Activated CD4-positive, alpha-beta T cell treated with anti-CD3 and anti-CD28 coated beads, Interleukin-2, amount 10 ng/mL, durations not matched to agents 7 days and 5 days (primary cell): ENCODE measurements at places on chromosomes 16 and 17.
A peak's percentile ranks its signal among the peaks of the same experiment; 100 is the strongest.

DNA sequence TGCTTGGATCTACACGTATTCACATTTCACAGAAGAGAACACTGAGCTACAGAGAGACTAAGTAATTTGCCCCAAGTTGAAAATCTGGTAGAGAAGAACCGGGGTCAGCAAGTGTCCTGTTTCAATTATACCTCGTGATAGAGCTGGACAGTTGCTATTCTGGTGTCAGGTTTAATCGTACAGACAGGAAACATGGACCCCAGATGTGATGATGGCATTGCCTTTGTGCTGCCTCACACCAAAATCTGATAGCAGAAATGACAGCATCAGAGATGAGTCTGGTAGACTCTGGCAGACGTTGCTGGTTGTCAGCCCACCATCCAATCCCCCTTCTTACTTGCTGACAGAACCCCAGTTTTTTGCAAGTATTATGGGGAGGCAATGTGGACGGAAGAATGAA is 112.1 kb upstream of the FOXF1 start:
- no peak for DNase-seq

GRCh38 chr17:82320956-82321927 is 3.8 kb upstream of the CD7 start:
- DNase-seq, result peak; percentile 76

DNA sequence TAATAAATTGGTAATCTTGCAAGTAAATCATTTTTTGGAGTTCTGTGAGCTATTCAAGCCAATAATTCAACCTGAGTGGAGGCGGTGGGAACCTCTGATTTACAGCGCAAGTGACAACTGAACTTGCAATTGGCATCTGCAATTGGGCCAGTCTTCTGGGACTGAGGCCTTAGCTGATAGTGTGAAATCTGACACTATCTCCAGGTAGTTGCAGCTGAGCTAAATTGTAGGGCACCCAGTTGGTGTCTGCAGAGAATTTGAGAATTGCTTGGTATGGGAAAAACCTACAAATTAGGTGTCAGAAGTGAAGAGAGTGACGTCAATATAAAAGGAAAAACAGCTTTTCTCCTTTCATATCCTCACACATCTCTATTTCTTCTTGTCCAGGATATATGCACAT is 1633.6 kb upstream of the GOT2 start:
- DNase-seq, result no peak

DNA sequence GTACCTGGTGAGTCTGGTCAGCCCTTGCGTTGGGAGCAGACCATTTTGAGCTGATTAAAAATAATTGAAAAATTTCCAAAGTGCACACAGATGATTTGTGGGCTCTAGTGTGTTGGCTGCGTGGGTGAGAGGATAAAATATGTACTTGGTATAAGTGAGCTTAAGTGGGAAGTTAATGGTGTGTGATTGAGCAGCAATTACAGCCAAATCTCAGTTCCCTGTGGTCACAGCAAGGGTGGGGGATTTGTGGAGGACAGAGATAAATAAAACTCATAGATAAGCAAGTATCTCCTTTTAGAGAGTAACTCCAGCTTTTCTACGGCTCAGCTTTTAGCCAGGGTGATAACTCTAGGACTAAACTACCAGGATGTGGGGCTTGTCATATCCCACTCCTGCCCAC is 390.4 kb downstream of the UTP18 start:
- DNase-seq, result no peak

DNA sequence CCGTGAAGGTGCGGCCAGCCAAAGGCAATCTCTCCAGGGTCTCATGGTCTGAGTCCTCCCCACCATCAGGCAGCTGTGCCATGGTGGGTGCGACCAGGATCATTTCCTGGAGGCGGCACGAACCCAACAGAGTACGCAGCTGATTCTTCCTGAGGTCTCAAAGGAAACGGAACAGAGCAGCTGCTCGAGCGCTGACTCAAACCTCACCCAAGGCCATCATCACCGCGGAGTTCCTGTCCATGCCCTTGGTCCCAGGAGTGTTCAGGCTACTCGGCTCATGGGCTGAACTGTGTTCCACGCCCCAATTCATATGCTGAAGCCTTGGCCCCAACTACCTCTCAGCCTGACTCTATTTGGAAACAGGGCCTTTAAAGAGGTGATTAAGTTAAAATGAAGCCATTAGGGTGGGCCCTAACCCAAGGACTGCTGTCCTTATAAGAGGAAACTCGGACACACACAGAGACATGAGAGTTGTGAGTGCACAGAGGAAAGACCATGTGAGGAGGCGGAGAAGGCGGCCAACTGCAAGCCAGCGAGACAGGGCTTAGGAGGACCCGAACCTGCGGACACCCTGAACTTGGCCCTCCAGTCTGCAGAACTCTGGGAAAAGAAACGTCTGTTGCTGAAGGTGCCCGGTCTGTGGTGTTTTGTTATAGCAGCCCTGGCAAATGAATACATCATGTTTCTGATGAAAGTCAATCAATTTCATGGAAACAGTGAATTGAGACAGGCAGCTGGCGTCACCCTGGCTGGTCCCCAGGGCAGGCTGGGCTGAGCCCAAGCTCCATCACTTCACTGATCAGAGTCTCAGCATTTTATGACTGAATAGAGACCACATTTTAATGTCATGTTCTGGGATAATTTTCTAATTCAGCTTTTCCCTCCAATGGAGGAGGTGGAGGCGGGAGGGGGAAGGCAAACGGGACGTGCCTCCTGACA is 13.7 kb downstream of the MXRA7 start:
- DNase-seq, result no peak

- DNase-seq, result no peak
Measured at GRCh38 chr17:82380860-82381702, 9.5 kb downstream of the UTS2R start.

- no peak for DNase-seq
Measured at GRCh38 chr16:82953517-82953916, 326.7 kb downstream of the CDH13 start.

GRCh38 chr16:3595110-3595486 is 16.3 kb downstream of the SLX4 start:
- DNase-seq, result no peak

- DNase-seq, result no peak
Measured at GRCh38 chr16:162271-162991, 3.3 kb upstream of the HBM start.

DNA sequence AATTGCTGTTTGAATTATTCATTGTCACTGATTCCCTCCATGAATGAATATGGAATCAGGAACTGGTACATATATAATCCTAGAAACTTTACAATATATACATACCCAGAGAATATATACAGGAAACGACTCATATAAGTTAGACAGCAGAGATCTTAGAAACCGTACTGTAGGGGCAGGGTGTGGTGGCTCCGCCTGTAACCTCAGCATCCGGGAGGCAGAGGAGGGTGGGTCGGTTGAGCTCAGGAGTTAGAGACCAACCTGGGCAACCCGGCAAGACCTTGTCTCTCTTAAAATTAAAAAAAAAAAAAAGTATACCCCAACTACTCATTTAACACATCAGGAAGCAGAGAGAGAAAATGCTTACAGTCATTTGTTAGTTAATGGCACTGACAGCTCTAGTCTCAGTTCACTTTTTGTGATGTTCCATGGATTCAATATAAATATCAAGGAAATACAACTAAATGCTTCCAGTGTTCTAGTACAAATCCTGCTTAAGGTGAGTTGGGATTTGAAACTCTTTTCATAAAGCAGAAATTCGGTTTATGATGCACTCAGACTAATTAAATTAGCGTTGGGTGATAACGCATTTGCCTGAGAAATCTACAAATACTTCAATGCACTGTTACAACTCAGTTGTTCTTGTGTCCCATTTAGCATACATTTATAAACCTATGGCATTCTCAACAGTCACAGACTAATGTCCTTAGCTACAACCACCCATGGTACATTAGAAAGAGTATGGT is 5.6 kb downstream of the GLG1 start:
- peak; percentile 84 for DNase-seq

DNA sequence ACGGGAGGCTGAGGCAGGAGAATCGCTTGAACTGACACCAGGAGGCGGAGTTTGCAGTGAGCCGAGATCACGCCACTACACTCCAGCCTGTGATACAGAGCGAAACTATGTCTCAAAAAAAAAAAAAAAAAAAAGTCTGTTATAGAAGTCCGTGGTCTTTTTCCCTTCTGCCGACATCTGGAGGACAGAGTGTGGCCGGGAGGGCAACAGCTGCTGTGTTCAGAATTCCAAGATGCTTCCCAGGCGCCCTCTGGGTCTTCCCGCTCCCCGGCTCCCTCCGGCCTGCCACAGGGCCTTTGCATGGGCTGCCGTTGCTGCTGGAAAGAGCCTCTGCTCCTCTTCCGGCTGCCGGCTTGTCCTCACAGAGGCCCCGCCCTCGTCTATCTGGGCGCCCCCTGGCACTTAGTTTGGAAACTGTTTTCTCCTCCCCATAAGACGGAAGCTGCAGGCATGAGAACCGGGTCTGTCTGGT is 2.4 kb upstream of the CACNA1H start:
- peak; percentile 15 for DNase-seq

DNA sequence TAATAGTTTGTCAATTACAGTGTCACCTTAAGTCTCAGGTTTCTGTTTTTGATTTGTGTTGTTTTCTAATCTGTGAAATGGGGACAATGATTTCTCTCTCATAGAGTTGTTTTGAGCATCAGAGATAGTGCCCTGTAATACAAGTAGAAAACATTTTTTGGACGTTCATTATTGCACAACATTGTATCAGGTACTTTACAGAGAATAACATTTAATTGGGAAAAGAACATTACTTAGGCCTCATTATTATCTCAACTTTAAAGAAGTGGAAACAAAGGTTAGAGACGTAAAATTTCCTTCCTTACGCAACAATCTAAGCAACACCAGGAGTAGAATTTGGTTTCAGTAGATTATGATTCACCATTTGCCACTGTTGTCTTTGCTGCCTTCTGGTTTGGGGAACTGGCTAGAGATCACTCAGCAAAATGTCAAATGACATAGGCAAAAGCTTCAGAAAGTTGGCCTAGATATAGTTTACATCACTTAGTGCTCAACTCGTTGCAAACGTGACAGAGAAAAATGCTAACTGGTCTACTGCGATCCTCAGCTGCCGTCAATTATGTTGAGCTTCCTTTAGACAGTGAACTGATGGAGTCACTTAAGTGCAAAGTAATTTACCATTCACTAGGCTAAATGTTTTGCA is 1026.8 kb downstream of the CDH11 start:
- DNase-seq, result no peak

- no peak for DNase-seq
Measured at GRCh38 chr17:18076936-18077335, 10.8 kb upstream of the DRG2 start.

DNA sequence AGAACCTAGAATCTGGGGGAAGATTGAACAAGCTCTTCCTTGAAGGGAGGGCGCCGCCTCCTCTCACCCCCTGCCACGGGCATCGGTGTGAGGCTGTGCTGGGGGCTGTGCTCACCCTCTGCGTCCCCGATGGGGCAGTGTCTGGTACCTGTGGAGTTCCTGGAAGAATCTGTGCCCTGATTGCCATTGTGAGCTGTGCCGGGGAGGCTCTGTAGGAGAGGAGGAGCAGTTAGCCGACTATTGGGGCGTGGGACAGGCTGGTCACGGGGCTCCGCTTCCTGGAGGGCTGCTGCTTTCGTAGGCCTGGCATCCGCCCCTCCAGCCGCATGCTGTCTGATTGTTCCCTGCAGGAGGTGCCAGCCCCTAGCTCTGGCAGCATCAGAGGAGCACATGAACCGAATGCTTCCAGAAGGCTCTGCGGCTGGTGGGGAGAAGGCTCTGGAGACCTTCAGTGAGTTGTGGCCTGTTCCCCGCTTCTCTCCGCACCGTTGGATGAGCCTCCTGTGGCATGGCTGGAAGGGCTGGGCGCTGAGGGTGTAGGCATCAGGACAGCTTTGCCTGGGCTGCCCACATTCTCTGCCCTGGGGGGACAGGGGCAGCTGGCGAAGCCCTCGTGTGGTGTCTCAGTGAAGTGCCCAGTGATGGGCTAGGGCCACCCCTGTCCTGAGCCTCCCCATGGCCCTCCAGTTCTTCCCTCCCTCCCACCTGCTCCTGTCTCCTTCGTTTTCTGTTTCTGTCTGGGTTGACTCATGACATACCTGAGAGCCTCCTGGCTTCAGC is 86.9 kb downstream of the SEC14L1 start:
- DNase-seq, result no peak

- DNase-seq, result peak; percentile 37
Measured at GRCh38 chr17:56594320-56595107, 1.0 kb downstream of the NOG start.

DNA sequence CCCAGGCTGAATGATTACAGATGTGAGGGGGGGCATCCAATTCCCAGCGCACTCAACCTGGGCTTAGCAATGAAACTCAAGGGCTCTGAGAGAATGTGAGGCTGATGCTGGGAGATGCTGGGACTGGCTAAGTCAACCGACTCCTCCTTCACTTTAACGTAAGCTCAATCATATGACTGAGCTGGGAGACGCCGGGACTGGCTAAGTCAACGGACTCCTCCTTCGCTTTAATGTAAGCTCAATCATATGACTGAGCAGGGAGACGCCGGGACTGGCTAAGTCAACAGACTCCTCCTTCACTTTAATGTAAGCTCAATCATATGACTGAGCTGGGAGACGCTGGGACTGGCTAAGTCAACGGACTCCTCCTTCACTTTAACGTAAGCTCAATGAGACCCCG is 179.4 kb downstream of the VPS53 start:
- DNase-seq, result no peak

DNA sequence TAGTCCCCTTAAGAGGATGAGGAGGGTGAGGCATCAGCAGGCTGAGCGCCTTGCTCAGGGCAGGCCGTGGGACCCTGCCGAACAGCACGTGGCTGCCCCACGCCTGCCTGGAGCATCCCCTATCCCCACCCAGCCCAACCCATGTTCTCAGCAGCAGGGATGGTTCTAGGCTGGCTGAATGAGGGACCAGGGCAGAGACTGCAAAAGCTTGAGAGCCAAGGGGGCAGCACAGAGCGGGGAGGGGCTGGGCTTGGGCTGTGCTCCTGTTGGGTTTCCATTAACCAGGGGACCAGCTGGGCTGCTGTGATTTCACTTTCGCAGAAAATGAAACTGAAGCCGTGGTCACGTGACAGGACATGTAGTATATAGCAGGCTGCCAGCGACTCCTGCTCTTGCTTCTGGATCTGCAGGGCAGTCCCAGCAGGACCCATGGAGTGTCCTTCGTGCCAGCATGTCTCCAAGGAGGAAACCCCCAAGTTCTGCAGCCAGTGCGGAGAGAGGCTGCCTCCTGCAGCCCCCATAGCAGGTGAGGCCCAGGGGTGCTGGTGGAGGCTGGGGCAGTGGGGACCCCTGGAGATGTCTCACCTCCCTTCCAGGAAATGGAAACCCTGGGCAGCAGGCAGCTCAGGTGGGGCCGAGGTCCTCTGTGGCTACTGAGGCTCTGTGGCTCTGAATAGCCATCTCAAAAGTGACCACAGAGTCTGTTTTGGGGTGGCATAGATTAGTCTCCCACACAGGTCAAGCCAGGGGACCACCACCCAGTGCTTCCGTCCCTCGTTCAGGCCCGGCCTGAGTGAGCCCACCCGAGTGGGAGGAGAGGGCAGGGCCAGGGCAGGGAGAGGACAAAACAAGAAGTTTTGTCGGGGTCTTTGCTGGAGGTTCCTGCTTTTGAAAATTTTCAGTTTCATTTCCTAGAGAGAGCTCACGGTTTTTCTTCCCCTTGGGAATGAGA is 2.9 kb downstream of the RNF213 start:
- peak; percentile 96 for DNase-seq

- no peak for DNase-seq
Measured at GRCh38 chr17:51015145-51015558, 105.5 kb downstream of the SPAG9 start.
